ENCODE measurements at places on chromosomes 5 and 9.

- DNase-seq = no peak
Measured at GRCh38 chr5:174707671-174708070, 16.7 kb upstream of the MSX2 start.

DNA sequence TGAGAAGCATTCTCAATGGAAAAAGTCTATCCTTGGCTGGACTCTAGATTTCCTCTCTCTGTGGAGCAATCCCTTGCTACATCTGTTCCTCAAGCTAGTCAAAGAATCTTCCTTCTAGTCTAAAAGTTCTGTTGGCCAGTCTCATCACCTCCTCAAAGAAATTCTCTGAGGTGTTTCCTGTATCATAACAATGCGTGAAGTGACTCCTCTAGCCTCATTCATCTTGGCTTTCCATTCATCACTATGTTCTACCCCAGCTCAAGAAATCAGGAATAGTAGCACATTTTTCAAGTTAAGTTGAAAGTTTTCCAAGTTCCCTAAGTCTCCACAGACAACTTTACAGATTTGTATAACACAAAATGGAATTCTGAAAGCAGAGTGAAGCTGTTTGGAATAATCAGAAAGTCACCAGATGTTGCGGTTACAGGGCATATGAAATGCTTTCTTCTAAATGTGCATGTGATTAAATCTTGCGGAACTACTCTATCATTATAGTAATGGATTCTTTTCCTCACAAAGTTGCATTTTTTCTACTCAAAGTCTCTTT is 176.6 kb upstream of the FREM1 start:
- no peak for DNase-seq

GRCh38 chr5:1516615-1517601 is 6.9 kb downstream of the LPCAT1 start:
- no peak for DNase-seq

GRCh38 chr5:173664154-173664526 is 47.7 kb upstream of the BOD1 start:
- DNase-seq = no peak

DNA sequence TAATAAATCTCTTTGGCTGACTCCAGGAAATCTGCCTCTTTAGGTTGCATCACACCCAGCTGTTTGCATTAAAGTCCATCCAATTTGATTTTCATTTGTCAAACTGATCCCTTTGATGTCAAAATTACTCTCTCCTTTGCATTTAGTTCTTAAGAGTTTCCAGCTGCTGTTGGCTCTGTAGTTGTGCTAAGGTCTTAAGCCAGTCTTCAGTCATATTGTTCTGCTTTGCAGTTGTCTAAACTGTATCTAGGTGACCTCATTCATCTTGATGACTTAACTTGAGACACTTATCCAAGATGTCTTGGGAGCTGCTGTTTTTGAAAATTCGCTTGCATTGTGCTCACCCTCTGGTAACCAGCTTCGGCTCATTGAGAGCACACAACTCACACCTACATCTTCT is 386.9 kb upstream of the TLE4 start:
- no peak for DNase-seq

DNA sequence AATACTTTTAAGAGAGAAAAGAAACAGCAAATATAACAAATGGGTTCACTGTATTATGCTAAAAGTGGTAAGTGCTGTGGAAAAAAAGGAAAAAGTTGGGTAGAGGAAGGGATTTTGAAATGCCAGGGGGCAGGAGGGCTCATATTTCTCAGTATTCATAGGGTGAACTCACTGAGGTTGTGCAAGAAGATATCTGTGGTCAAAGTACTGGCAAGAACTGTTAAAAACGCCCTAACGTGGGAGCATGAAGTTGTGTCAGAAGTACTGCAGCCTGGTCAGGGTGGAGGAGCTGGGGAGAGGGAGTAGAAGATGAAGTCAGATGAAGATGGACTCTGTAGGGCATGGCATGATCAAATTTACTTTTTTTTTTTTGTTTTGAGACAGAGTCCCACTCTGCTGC is 31.2 kb upstream of the SLC28A3 start:
- DNase-seq = no peak

GRCh38 chr5:35281613-35282012 is 51.3 kb upstream of the PRLR start:
- no peak for DNase-seq

DNA sequence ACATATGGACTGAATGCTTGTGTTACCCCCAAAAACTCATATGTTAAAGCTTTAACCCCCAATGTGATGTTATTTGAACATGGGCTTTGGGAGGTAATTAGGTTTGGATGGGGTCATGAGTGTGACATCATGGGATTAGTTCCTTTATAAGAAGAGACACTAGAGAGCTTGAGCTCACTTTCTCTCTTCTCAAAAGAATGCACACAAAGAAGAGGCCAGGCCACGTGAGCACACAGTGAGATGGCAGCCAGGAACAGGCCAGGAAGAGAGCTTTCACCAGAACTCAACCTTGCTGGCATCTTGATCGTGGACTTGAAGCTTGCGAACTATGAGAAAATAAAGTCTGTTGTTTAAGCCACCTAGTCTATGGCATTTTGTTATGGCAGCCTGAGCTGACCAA is 360.6 kb downstream of the NR2F1-AS1 start:
- DNase-seq = no peak
